ENCODE measurements at places on chromosomes 7 and 10.

GRCh38 chr10:132955479-132955878 is 13.1 kb upstream of the CFAP46 start:
- no peak for DNase-seq

- no peak for DNase-seq
These were observed 410.5 kb upstream of the C7orf33 start for GRCh38 chr7:148180075-148180474.

- DNase-seq, result no peak
These were observed 341.7 kb downstream of the PARD3 start for GRCh38 chr10:34473174-34474008.

DNA sequence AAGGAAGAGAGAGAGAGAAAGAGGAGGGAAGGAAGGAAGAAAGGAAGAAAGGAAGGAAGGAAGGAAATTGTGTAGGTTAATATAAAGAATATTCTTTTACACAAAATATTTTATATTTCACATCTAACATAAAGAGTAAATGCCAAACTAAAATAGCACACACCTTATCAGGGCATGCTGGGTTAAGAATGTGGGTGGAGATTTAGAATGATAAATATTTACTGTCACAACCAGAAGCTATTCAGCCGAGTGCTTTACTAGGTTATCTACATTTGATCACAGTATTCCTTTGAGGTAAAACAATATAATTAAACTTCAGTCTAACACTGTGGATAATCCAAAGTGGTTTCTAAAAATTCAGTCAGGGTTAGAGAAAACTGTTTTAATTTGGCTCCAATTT is 103.3 kb downstream of the SEMA3A start:
- no peak for DNase-seq

- DNase-seq, result no peak
These were observed 123.4 kb upstream of the TARP start for GRCh38 chr7:38396852-38397251.

DNA sequence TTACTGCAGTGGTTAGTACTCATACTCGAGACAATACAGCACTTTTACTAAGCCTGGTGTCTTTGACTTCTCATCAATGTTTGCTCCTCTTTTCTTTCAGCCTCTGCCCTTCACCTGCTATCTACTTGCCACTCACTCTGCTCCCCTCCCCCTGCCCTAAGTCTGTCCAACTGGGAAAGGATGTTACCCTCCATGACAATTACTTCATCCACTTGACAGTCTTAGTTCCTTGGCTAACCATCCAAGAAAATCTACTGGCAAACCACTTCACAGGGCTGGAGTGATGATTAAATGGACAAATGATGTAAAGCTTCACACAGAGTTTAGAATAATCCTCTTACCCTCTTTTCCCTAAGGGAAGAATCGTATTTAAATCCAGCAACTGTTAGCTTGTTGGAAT is 8.2 kb upstream of the DLD start:
- no peak for DNase-seq

DNA sequence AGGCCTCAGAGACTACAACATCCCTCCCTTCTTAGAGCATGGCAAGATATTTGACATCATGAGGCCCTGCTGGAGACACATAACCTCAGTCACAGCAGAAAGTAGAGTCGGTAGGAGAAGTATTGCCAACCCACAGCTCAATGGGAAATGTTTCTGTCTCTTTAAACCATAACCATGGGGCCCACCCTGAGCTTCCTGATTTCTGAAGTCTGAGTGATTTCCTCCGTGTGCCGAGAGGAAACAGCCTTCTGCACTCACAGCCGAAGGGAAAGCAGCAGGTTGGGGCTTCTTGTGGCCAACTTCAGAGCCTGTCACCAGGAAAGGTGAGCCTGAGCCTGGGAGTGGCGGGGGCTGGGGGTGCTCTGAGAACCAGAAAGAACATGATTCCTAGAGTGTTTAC is at the start of gene GIMAP1:
Gene GIMAP1 (plus strand): TSS at position 246 of the 400 bp plus-strand sequence. CDS start 2,435 bp downstream, outside the sequence.
- DNase-seq, result no peak

- no peak for DNase-seq
These were observed 17.6 kb downstream of the PLCE1 start for GRCh38 chr10:94011296-94011695.

GRCh38 chr7:69518705-69519077 is 79.6 kb upstream of the AUTS2 start:
- no peak for DNase-seq

- DNase-seq, result no peak
These were observed 228.5 kb downstream of the SORCS1 start for GRCh38 chr10:106935978-106936451.

DNA sequence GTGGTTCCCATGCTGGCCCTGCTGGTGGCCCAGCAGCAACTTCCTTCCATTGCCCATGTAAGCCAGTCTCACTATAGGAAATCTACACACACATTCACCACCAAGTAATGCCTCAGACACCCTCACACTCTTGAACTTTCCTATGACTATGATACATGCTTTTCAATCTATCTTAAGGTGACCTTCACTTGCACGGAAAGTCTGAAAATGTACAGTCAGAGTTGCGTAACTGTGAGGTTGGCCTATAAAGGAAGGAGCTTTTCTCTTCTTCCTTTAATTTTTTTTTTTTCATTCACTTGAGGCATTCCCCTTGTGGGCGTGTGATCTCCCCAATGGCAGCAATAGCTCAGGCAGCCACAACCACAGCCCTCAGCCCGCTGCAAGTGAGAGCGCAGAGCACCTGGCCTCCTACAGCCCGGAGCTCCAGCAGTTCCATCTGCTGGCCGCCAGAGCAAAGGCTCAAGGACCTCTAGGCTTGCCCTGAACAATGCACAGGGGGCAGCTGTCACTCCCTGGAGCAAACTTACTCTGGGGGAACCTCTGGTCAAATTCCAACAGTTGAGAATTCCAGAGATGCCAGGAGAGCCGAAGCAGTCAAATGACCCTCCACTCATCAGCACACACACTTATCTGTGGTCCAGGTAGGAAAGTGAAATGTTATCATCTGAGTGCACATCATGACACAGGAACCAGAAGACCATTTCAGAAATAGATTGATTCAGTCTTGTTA is 123.1 kb upstream of the ADO start:
- no peak for DNase-seq

DNA sequence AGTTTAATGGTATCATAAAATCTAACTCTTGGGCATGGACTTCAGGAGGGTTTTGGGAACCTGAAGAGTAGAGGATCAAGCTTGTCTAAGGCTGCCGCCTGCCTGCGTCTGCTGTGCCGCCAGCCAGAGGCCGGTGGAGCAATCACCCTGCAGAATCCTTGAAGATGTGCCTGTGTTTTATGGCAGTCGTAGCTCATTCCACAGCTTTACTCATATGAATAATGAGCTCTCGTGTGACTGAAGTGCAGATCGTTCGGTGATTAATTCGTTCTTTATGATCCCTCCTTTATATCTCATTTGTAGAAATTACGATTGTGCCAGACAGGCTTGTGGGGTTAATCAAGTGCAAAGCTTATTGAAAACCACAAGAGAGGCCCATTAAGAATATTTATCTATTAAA is 100.8 kb downstream of the ACTR3B start:
- DNase-seq, result no peak

- no peak for DNase-seq
These were observed 24.3 kb upstream of the ST7 start for GRCh38 chr7:116929021-116929420.

Measured in COR-L47 (cell line).